Naive B cell (primary cell): ENCODE measurements at places on chromosomes 1 and 21. TPM values are rescaled to one million over a fixed set of nuclear protein-coding genes. Genes with fewer than 3 reads are reported as not detected.

GRCh38 chr1:7456722-7457082 lies 314.4 kb upstream of the VAMP3 start:
- DNase-seq: no peak

The TFF2 gene
- polyA plus RNA-seq: not detected

DNA sequence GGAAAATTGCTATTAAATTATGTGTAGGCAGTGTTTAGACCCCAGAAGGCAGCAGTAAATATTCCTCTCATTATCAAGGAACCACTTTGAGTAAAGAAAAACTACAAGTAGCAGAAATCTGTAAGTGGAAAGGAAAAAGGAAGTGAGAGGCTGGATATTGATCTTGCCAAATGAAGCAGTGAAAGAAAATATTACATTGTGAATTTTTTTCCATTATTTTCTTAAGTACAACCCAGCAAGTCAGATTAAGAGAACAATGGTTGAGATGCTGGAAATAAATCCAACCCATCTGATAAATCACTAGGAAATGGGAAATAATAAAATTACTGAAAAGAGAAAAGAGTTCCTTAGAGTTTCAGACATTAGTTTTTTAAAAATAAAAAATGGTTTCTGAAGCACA lies 106.7 kb downstream of the HMCN1 start:
- no peak for DNase-seq

The ZNF692 gene
- polyA plus RNA-seq: 9.5 TPM

DNA sequence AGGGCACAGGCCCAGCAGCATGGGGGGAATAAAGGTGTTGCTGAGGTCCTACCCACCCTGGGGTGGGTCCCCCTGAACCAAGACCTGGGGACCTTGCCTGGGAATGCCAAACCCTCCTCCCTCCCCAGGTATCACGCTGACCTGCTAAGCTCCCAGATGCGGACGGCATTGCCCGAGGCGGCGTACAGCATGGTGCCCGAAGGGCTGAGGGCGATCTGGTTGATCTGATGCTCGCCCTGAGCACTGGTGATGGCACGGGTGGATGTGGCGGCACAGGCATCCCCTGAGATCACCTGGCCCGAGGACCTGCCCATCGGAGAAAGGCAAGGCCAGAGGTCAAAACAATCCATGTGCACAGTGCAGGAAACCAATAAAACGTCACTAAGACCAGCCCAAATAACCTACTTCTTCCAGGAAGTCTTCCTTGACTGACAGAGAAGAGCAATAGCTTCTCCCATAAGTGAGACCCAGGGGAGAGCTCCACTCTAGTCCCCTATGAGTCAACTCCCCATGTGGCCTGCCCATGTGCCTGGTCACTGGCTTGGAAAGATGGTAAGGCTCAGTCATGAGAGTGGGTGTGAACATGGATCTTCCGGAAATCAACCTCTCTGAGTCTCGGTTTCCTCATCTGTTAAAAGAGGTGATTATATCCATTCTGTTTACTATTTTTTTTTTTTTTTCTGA lies 46.3 kb downstream of the KIF21B start:
- DNase-seq: no peak

- no peak for DNase-seq
These were observed 7.4 kb downstream of the TMED5 start for GRCh38 chr1:93172778-93173177.

The FCER1G gene
- 12.5 TPM for polyA plus RNA-seq

The SLAMF9 gene
- polyA plus RNA-seq: not detected

- no peak for DNase-seq
These were observed 77.9 kb upstream of the TNFSF4 start for GRCh38 chr1:173285048-173285447.

DNA sequence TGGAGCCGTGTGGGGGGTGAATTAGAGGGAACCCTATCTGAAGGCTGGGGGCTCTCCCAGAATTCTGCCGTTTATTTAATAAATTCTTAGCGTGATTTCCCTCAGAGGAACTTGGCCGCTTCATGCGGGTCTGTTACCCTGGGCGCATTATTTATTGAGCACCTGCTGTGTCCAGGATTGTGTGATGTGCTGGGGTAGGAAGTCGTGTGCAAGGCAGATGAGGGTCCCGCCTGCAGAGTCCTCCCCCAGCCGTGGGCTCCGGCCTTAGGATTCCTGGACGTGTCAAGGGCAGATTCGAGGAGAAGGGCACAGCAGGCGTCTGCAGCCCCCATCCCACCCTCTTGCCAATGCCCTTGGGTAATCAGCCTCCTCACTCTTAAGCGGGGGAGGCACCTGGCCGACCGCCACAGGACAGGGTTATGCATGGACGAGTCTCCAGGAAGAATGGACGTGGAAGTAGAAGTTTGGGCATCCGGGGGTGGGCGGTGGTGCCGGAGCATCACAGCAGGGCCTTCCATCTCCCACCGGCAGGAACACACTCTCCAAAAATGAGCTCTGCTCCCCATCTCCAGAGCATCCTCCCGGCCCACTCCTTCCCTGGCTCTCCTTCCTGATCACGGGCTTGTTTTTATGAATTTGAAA lies 233.3 kb upstream of the C1orf174 start:
- no peak for DNase-seq

The ANKRD65 gene
- 0.21 TPM for polyA plus RNA-seq

The MAP3K7CL gene
- 38.2 TPM for polyA plus RNA-seq

- no peak for DNase-seq
These were observed 259.9 kb upstream of the RAB4A start for GRCh38 chr1:229011022-229011421.

The LAMB3 gene
- not detected for polyA plus RNA-seq

- DNase-seq: peak; percentile 39
These were observed 65.8 kb upstream of the VAMP3 start for GRCh38 chr1:7705048-7705907.
